Stimulated activated CD4-positive, alpha-beta T cell treated with anti-CD3 and anti-CD28 coated beads, Interleukin-4, amount 100 ng/mL, for 24 hours (primary cell): ENCODE measurements at places on chromosomes 13 and 19.

GRCh38 chr19:35040826-35041547, 534 bp upstream of the HPN start:
- DNase-seq, result peak; percentile 30

- no peak for DNase-seq
These were observed 149.8 kb downstream of the DLEU7 start for GRCh38 chr13:50693727-50694126.

GRCh38 chr19:38838208-38838985, 6.8 kb upstream of the ECH1 start:
- peak; percentile 68 for DNase-seq

DNA sequence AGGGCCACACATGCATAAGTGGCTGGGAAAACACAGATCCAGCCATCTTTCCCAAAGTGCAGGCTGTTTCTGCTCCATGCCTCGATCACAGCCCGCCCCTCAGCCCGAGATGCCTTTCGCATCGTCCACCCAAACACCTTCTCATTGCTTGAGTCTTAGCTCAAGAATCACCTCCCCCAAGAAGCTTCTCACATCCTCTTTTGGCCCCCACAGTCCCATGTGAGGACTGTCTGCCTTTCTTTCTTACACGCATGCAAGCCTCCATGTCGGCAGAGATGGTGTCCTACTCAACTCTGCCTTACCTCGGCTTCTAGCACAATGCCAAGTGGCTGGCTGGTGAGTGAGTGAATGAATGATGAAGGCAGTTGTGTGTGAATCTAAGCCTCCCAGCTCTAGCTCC, 18.1 kb upstream of the GSX1 start:
- no peak for DNase-seq

- DNase-seq, result no peak
These were observed 25.3 kb downstream of the RASA3 start for GRCh38 chr13:114106991-114107685.

- no peak for DNase-seq
These were observed 955 bp downstream of the ZNF274 start for GRCh38 chr19:58183817-58184215.

- no peak for DNase-seq
These were observed 111.9 kb downstream of the COL4A2 start for GRCh38 chr13:110418944-110419343.

DNA sequence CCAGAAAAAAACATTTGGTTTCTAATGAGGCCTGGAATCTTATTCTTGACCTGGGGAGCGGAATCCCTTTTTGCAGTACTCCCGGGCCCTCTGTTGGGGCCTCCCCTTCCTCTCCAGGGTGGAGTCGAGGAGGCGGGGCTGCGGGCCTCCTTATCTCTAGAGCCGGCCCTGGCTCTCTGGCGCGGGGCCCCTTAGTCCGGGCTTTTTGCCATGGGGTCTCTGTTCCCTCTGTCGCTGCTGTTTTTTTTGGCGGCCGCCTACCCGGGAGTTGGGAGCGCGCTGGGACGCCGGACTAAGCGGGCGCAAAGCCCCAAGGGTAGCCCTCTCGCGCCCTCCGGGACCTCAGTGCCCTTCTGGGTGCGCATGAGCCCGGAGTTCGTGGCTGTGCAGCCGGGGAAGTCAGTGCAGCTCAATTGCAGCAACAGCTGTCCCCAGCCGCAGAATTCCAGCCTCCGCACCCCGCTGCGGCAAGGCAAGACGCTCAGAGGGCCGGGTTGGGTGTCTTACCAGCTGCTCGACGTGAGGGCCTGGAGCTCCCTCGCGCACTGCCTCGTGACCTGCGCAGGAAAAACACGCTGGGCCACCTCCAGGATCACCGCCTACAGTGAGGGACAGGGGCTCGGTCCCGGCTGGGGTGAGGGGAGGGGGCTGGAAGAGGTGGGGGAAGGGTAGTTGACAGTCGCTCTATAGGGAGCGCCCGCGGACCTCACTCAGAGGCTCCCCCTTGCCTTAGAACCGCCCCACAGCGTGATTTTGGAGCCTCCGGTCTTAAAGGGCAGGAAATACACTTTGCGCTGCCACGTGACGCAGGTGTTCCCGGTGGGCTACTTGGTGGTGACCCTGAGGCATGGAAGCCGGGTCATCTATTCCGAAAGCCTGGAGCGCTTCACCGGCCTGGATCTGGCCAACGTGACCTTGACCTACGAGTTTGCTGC, at the start of gene ICAM4:
Gene ICAM4 (plus strand): TSS at position 153 of the 935 bp plus-strand sequence. CDS start 58 bp downstream, at position 211.
- DNase-seq, result peak; percentile 28

- no peak for DNase-seq
These were observed 33.3 kb upstream of the SPATA13 start for GRCh38 chr13:24127116-24127631.

GRCh38 chr13:81021284-81021840, 680.4 kb upstream of the SPRY2 start:
- no peak for DNase-seq
